Left lobe of liver (tissue), 2 donors: ENCODE measurements at places on chromosomes 6 and 20.

DNA sequence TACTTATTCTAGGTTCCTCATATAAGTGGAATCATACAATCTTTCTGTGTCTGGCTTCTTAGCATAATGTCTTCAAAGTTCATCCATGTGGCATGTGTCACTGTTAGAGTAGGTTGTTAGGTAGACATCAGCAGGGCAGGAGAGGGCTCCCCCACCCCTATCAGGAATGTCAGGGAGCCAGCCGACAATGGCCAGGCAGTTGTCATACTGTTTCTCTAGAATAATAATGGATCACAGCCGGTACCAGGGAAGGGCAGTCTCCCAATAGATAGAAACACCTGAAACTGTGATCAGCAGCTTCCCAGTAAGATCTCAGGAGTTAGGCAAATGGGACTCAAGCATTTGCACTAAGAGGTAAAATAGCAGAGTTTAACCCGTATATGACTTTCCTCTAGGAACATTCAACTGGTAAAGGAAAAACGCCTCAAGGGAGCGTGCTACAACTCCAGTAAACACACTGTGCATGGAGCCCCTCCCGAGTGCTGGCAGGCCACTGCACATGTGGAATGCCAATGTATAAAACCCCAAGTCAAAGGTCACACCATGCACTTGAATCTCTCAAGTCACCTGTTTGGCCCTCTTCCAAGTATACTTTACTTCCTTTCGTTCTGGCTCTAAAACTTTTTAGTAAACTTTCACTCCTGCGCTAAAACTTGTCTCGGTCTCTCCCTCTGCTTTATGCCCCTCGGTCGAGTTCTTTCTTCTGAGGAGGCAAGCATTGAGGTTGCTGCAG is 29.8 kb upstream of the SIRT5 start:
- no peak for DNase-seq

DNA sequence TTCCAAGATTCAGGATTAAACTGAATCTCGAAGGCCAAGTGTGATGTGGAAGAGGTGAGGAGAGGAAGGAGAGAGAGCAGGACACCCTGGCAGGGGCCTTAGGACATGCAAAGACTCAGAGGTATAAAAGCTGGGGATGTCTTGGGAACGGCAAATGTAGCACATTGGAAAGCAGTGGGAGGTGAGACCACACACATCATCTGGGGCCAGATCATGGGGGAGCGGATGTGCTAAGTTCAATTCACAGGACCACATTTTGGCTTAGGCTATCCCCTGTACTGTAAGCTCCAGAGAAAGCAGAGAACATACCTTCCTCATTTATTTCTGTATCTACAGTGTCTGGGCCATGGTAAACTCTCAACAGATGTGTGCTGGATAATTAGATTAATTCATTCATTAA is 59.5 kb upstream of the MBOAT1 start:
- DNase-seq: no peak

- peak; percentile 66 for DNase-seq
These were observed 379 bp downstream of the CABLES2 start for GRCh38 chr20:62406635-62407176.

DNA sequence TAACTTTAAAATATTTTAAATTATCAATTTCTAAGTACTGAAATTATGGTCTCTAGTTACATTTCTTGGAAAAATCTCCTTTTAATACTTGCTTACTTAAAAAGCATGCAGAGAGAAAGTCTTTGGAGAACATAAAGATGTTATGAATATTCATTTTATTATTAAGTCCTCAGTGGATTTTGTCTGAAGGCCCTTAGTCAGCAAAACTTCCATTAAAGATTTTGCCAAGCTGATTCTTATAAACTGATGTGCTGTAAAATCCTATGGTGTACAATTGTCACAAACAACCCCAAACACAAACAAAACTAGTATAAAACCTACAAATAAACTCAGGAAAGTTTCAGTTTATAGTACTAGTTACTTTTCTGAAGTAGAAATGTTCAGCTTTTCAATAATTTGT is 372.7 kb downstream of the MEI4 start:
- DNase-seq: no peak

- DNase-seq: no peak
These were observed 11.1 kb upstream of the ITPR3 start for GRCh38 chr6:33610067-33610466.

DNA sequence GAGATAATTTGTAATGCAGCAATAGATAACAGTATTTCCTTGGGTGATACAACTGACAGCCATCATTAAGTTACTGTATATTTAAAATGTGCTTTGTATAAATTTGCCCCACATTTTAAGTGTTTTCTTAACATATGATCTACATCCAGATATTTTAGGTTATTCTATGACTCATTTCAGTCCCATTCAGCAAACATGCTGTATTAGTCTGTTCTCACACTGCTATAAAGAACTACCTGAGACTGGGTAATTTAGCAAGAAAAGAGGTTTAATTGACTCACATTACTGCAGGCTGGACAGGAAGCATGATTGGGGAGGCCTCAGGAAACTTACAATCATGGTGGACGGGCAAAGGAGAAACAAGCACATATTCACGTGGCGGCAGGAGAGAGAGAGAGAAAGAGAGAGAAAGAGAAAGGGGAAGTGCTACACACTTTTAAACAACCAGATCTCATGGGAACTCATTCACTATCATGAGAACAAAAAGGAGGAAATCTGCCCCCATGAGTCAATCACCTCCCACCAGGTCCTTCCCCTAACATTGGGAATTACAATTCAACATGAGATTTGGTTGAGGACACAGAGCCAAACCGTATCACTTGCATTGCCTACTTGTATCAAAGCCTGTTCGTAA is 9.6 kb upstream of the CHD6 start:
- no peak for DNase-seq

- DNase-seq: no peak
These were observed at the start of gene EEF1A2 for GRCh38 chr20:63498960-63499337. EEF1A2 (minus strand) TSS chr20:63499083; CDS start chr20:63497763, 1,320 bp downstream.

GRCh38 chr6:85714893-85715530 is 72.3 kb upstream of the SYNCRIP start:
- no peak for DNase-seq

DNA sequence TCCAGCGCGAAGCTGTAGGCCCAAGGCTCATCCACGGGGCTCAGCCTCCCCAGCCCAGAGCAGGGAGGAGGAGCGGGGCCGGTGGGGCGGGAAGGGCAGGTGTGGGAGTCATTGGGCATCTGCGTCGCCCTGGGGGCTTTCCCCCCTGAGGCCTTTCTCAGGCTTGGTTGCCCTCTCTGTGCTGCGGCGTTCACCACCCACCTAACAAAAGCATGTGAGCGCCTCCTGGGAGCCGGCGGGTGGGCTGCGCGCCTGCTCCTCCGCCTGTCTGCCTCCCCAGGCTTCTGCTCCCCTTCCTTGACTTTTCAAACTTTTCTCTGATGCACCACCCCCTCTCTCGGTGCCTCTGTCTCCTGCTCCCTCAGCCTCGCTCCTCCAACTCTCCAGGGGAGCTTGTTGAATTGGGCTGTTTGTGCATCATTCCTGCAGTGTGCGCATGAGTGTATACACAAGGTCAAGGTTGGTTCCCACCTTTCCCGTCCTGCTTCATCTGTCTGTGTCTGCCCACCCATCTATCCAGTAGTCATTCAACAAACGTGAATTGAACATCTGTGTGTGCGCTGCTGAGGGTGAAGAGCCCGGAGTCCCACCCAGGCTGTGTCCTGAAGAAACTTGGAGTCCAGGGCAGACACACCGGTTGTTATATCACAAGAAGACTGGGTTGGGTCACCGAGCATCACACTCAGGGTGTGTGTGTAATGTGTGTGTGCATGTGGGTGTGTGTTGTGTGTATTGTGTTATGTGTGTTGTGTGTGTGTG is 82.4 kb upstream of the NNAT start:
- DNase-seq: no peak

GRCh38 chr6:26613689-26614683 is 17.2 kb downstream of the ABT1 start:
- no peak for DNase-seq

- no peak for DNase-seq
These were observed 121.0 kb downstream of the FHL5 start for GRCh38 chr6:96683819-96684528.

DNA sequence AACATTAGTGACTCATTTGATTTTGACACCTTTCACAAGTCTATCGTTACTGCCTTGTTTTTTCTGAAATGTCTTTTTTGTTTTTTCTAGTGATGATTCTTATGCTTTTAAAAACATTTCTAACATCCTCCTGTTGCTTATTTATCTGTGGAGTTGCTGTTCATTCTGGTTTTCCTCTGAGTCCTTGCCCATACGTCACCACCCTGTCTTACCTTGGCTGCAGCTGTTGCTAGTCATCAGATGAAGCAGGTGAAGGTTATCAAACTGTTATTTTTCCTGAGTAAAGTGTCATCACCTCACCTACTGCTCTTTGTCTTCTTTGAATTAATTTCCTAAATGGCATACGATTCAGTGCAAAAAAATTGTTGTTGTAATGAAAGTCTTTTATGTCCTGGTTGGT is 376.6 kb downstream of the GRIK2 start:
- no peak for DNase-seq

- no peak for DNase-seq
These were observed 26.3 kb upstream of the TRAM2 start for GRCh38 chr6:52603000-52603795.

GRCh38 chr20:62978561-62978943 is 26.0 kb downstream of the SLC17A9 start:
- no peak for DNase-seq

- DNase-seq: no peak
These were observed 37.7 kb downstream of the PPP1R14C start for GRCh38 chr6:150180517-150180916.

- no peak for DNase-seq
These were observed 22.1 kb downstream of the DEK start for GRCh38 chr6:18242062-18242851.

- DNase-seq: no peak
These were observed 943 bp downstream of the ZUP1 start for GRCh38 chr6:116667623-116668022.

- no peak for DNase-seq
These were observed 556.6 kb downstream of the DOK5 start for GRCh38 chr20:55031971-55032370.

DNA sequence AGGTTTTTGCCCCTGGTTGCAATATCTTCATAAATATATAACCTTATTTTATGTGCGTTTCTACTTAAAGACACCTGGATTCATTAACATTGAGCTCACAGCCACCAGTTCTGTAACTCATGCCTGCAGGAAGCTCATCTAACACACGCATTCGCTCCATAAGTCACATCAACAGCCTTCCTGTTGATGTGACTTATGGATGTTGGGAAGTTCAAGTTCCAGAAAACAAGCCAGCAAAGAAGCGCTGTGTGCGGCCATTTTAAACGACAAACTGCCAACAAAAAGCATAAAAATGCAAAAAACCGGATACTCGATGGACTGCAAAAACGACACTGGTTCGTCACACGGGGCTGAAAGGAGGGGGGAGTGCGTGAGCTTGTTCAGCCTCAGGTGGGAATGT is 77.9 kb upstream of the NFATC2 start:
- DNase-seq: no peak

- DNase-seq: no peak
These were observed 311.2 kb downstream of the ARHGAP18 start for GRCh38 chr6:129398764-129399163.

- no peak for DNase-seq
These were observed 102.9 kb downstream of the CDH4 start for GRCh38 chr20:61354901-61355495.
